ENCODE measurements at places on chromosomes 6 and 20. TPM values are rescaled to one million over a fixed set of nuclear protein-coding genes. Genes with fewer than 3 reads are reported as not detected.

Gene SAMD10
- 5.2 TPM for polyA plus RNA-seq

Gene SLC22A2
- polyA plus RNA-seq, result not detected

Gene AVP
- 0.42 TPM for polyA plus RNA-seq

Gene ENPP4
- polyA plus RNA-seq, result 1.1 TPM

Gene PLA2G7
- polyA plus RNA-seq, result 1.3 TPM

Gene PRKN
- polyA plus RNA-seq, result 0.19 TPM

Gene FHL5
- not detected for polyA plus RNA-seq

Gene SEL1L2
- not detected for polyA plus RNA-seq

Gene PPIL6
- 0.19 TPM for polyA plus RNA-seq

Gene C20orf202
- 0.11 TPM for polyA plus RNA-seq

Gene OLIG3
- 1.4 TPM for polyA plus RNA-seq

Gene ATXN1
- 1.6 TPM for polyA plus RNA-seq

Gene CGAS
- polyA plus RNA-seq, result 1.9 TPM

Gene FAM217A
- polyA plus RNA-seq, result not detected

Gene RIPOR3
- 5.6 TPM for polyA plus RNA-seq

Gene TFEB
- polyA plus RNA-seq, result 6.7 TPM

Gene KCNK16
- not detected for polyA plus RNA-seq

Gene IRF4
- polyA plus RNA-seq, result 0.77 TPM

Gene FNDC11
- polyA plus RNA-seq, result 8.8 TPM

Gene MEI4
- polyA plus RNA-seq, result 0.05 TPM

Gene SPTLC3
- polyA plus RNA-seq, result 0.23 TPM

Gene IL20RA
- 1.3 TPM for polyA plus RNA-seq

Gene AKAP12
- 14.6 TPM for polyA plus RNA-seq

All from H1 (cell line).